ENCODE measurements at places on chromosomes 3 and 15.

GRCh38 chr15:31100738-31101137 is 787 bp downstream of the TRPM1 start:
- no peak for DNase-seq

DNA sequence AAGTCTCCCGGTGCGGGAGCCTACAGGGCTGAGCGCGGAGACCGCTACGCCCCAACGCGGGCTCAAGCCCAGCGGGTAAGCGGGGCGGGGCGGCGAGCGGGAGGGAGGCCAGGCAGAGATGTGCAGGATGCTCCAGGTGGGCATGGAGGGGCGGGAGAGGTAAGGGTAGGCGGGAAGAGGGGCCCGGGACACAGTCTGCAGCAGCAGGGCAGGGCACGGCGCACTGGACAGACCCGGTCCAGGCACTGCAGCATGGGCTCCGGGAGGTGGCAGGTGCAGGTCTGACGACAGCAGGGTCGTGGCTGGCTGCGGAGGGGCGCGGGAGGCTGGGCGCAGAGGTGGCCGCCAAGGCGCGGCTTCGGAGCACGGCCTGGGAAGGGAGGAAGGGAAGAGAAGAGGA is 102.8 kb downstream of the GABRB3 start:
- no peak for DNase-seq

- DNase-seq = peak; percentile 80
These were observed 43.9 kb downstream of the ERC2 start for GRCh38 chr3:56424336-56424735.

GRCh38 chr3:4029135-4029534 is 229.9 kb downstream of the LRRN1 start:
- no peak for DNase-seq

DNA sequence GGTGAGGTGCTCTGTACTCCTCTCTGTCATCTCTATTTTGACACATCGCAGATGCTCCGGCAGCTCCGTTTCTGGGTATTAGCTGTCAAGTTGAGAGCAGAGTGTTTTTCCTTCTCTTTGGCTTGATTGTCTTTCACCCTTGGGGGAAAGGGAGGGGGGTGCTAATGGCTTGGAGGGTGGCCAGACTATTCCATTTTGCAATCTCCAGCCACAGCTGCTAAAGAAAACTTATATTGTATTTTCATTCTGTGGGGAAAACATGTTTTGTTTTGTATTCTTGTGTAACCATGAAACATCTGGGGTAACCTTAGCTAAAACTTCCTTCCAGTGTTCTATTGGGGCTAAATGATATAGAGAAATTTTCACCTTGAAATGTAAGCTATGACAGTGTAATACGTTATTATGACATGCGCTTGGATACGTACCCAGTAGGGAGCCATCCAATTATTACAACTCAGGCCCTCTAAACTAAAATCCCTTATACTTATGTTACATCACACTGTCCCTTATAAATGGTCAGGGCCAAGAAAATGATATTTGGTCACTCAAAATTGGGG is 14.0 kb upstream of the LARP6 start:
- no peak for DNase-seq

- no peak for DNase-seq
These were observed 36.6 kb downstream of the IFT122 start for GRCh38 chr3:129476586-129476985.

GRCh38 chr3:132900481-132900880 is 137.7 kb upstream of the TMEM108 start:
- no peak for DNase-seq

DNA sequence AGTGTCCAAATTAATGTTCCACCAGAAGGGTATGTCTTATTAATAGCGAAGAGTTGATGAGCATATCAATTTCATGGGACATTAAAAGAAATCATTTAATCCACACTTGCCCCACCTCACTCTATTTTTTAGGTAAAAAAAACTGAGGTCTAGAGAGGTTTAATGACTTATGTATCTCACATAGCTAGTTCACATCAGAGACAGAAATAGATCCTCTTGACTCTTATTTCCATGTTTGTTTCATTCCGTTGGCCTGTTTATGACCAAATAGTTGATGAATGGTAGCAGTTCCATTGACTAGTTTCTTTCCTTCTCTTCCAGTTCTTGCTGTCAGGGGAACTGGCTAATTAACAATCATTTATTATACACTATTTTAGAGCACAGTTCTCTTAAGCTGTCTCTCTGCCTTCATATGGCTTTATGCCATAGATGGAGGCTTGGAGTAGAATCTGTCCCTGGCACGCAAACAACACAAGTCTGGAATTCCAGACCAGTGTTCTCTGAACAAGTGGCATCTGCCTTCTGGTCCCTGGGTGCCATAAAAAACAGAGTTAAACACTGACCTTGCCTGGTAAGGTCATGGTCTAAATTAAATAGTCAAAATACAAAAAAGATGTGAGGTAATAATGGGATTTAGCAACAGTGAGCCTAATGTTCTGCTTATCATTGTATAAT is 220.0 kb upstream of the CGNL1 start:
- no peak for DNase-seq

DNA sequence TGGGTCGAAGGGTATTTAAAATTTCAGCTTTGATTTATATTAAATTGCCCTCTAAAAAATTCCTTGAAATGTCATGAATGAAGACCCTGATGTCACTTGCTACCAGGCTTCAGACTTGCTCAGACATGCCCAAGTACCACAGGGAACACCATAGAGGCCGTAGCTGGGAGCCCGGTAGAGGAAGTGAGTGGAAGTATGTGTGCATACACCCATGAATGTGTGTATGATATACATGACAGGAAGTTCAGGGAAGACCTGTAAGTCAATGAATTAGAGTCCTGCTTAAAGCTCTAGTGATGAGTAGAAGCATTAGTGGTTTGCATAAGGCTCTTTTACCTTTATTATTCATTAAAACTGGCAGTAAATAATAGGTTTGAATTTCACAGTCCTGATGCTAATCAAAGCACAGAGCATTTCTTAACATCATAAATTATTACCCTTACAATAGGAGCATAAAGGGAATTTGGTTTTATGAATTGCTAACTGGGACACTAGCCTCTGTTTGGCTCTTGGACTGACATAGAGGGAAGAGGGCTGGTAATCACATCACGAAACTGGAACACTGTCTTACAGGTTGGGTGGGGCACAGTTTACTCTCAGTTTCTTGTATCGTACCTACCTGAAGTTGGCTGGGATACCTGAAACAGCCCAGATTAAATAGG is 144.4 kb downstream of the CHST2 start:
- DNase-seq = no peak

DNA sequence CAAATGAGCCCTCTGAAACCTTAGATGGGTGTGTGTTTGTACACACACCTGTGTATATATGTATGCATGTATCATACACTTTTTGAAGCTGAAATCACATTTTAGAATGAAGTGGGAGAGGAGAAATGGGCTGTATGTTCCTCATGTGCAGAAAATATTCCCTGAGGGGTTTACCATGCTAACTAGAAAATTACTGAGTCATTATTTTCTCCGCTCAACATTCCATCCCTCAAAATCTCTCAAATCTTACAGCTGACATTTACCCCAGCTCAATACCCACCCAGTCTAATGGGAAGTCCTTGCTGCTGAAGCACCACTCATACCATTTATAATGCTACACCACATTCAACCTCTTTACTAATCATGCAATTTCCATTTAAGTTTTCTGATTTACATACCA is 138.6 kb downstream of the P2RY1 start:
- DNase-seq = no peak

GRCh38 chr3:107235193-107235927 is 141.9 kb upstream of the CCDC54 start:
- DNase-seq = no peak

GRCh38 chr15:49441356-49441755 is 18.3 kb downstream of the FGF7 start:
- DNase-seq = no peak

GRCh38 chr3:10395671-10396070 is 74.8 kb upstream of the SEC13 start:
- peak; percentile 92 for DNase-seq

DNA sequence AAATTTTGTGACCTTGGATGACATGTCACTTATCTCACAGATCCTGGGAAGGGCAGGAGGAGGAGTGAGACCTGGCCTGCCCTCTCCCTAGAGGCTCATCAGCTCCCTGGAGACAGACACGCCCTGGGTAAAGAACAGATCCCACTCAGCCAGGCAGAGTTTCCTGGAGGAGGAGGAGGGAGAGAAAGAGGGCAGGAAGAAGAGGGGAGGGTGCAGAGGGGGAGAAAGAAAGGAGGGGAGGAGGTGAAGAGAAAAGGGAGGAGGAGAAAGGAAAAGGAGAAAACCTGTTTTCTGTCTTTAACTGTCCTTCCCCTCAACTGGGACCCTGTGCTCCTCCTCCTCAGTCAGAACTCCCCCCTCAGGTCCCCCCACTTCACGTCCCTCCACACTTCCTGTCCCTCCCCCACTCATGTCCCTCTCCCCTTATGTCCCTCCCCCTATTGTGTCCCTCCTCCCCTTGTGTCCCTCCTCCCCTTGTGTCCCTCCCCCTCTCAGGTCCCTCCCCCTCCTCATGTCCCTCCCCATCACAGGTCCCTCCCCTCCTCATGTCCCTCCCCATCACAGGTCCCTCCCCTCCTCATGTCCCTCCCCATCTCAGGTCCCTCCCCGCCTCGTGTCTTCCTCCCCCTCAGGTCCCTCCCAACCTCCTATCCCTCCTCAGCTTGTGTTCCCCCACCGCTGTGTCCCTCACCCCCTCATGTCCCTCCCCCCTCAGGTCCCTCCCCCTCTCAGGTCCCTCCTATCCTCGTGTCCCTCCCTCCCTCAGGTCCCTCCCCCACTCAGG is 52.3 kb upstream of the CGNL1 start:
- DNase-seq = peak; percentile 74

GRCh38 chr15:67833710-67834511 is 5.9 kb downstream of the RNU6-1 start:
- peak; percentile 79 for DNase-seq

GRCh38 chr3:110393941-110394340 is 677.7 kb upstream of the NECTIN3 start:
- DNase-seq = no peak

- no peak for DNase-seq
These were observed 63.8 kb upstream of the ABHD2 start for GRCh38 chr15:89024418-89024817.

- DNase-seq = peak; percentile 81
These were observed 785 bp downstream of the MFSD1 start for GRCh38 chr3:158802409-158803268.

DNA sequence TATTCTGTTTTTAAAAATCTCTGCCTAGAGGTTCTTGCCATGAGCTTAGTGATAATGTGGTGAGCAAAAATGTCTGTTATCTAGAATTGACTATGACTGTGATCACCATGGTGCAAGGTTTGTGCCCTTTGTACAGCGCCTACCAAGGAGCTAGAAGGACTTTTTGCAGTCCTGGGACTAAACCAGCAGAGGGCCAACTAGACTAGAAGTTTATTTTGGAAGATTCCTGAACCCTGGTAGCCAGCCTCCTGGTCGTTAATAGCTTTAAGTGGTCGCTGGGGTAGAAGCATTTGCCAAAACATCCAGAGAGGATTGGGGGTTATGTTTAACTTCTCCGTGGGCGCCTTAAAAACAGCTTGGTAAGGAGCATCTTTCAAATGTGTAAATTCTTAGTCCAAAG is 7.8 kb downstream of the SCG5 start:
- DNase-seq = no peak

DNA sequence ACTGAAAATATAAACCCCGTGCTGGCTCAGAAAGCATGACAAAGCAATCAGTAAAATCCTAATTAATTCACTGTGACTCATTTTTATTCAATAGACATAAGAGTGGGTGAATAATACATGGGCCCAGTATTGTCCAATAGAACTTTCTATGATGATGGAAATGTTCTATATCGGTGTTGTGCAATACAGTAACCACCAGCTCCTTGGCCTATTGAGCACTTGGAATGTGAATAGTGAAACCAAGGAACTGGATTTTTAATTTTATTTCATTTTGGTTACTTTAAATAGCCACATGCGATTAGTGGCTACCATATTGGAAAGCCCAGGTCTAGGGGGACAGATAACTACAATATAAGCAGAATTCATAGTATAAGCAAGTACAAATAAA is 69.8 kb upstream of the PPP2R3A start:
- DNase-seq = no peak

DNA sequence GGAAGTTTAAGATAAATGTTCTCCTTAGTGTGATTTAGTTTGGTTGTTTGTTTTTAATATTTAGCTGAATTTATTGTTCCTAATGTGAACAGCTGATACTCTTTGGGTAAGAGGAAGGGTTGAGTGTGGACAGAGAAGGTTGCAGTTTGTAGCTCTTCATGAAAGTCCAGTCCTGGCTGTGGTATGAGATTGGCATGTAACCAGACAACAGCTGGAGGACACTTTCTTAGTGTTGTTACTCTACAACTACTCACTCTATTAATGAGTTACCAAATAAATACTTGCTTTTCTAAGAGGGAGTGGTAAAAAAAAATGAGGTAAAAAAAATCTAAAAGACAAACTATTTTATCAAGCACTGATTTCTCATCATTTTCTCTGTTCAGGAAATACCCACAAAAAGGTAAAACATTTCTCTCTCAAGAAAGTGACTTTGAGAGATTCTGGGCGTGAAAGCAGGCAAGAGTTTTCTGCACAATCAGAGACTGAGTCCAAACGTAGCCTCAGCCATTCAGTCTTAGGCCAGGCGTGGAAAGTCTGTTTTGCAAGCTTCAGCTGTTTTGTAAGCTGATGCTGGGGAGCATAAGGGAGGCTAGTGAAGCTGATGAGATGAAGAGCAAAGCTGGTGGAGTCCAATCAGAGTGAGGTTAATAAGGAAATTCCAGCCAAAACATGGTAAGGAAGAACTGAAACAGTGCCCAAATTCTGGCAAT is 138.5 kb upstream of the ARPP21 start:
- DNase-seq = no peak

GRCh38 chr3:89964347-89964746 is 856.9 kb downstream of the EPHA3 start:
- no peak for DNase-seq

- DNase-seq = peak; percentile 3
These were observed 145.1 kb upstream of the PLSCR5 start for GRCh38 chr3:146750196-146750595.

DNA sequence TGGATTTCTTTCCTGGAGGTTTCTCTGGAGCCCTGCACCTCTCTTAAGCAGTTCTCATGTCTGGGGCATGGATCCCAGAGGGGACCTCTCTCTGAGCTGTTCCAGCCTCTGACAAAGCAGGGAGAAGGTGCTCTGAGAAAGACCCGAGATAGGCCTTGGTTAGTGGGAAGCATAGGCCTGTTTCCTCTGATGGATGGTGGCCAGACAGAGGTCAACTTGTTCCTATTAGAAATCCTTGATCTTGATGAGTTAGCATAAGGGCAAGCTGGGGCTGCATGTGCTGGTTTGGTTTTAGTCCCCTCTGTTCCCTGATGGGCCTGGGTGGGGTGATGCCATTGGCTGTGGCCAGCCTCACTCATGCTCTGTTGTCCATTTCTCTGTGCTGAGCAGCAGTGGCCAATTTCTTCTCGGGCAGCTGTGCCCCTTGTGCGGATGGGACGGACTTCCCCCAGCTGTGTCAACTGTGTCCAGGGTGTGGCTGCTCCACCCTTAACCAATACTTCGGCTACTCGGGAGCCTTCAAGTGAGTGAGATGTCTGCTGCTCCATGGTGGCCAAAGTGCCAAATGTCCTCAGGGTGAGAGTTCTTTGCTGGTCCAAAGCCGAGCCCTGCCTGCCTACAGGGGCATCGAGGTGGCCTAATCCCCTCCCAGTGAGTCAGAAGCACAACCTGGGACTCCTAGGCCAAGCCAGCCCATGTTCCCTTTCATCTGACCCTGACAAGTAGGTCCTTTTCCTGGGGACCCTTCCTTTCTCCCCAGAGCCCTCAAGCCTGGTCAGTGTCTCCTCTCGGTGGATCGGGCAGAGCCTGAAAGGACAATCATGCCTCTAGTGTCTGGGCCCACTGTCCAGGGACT is 9.0 kb downstream of the TF start:
- DNase-seq = no peak
